ENCODE measurements at places on chromosomes 3 and 15. TPM values are rescaled to one million over a fixed set of nuclear protein-coding genes. Genes with fewer than 3 reads are reported as not detected.

Gene GOLGA8H
- total RNA-seq = 0.16 TPM

Gene RAB6B
- 0.91 TPM for total RNA-seq

Gene THPO
- not detected for total RNA-seq

Gene SKIL
- 17.7 TPM for total RNA-seq

Gene SLC2A2
- total RNA-seq = not detected

Gene IL5RA
- not detected for total RNA-seq

Gene GOLGA6D
- not detected for total RNA-seq

Gene ZNF80
- total RNA-seq = 1.00 TPM

All from T-helper 2 cell treated with Interferon-gamma antibody and Interleukin-4, amounts not matched to agents 100 ng/mL and 5 ng/mL, for 36 hours (primary cell).